H1 (cell line): ENCODE measurements at places on chromosomes 6 and 20.

GRCh38 chr6:116779573-116780164 is 14.2 kb upstream of the FAM162B start:
- DNase-seq, result no peak

DNA sequence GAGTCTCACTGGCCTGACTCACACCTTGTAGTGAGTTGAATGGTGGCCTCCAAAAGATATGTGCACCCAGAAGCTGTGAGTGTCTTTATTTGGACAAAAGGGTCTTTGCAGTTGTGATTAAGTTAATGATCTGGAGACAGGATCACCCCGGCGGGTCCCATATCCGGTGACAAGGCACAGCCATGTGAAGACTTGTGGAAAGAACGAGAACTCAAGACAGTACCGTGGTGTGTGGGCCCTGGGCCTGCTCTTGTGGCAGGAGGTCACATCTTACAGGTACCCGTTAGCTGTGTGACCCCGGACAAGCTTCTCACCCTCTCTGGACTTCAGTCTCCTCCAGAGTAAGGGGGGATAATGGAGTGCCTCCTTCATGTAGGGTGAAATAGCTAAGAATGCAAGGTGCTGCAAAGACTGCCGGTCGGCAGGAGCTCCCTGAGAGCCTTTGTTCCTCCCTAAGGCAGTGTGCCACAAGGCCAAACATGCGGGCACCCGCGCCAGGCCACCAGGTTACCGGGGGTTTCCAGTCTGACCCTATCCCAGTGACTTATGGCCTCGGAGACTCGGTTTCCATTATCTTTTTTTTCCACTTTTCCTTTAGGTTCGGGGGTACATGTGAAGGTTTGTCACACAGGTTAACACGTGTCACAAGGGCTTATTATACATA is 39.2 kb downstream of the CDH4 start:
- no peak for DNase-seq

GRCh38 chr6:151286214-151286613 is 46.4 kb downstream of the AKAP12 start:
- no peak for DNase-seq

GRCh38 chr20:57695012-57695411 is 14.8 kb downstream of the PMEPA1 start:
- DNase-seq, result no peak

DNA sequence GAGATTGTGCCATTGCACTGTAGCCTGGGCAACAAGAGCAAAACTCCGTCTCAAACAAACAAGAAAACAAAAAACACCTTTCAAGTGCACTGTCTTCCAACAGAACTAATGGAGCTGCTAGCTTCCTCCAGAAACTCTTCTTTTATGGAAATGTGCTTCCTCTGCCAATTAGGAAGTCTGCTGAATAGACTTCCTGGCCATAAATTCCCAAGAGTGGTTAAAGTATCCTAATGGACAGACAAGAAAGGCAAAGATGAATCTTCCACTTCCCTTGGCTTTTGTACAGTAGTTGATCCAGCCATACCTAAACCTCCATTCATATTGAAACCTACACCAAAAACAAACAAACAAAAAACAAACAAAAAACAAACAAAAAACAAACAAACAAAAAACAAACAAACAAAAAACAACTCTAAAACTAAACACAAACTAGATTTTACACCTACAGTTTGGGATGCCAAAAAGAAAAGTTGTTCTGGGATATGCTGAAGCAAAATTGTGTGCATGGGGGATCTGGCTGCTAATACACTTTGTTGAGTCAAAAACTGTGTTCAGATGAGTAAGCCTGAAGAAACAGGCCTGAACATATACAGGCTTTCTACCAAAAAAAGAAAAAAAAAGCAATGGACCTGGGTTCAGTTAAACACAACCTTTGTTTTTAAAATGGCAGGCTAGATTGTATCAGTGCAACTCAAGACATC is 59.8 kb upstream of the CARMIL1 start:
- DNase-seq, result no peak

DNA sequence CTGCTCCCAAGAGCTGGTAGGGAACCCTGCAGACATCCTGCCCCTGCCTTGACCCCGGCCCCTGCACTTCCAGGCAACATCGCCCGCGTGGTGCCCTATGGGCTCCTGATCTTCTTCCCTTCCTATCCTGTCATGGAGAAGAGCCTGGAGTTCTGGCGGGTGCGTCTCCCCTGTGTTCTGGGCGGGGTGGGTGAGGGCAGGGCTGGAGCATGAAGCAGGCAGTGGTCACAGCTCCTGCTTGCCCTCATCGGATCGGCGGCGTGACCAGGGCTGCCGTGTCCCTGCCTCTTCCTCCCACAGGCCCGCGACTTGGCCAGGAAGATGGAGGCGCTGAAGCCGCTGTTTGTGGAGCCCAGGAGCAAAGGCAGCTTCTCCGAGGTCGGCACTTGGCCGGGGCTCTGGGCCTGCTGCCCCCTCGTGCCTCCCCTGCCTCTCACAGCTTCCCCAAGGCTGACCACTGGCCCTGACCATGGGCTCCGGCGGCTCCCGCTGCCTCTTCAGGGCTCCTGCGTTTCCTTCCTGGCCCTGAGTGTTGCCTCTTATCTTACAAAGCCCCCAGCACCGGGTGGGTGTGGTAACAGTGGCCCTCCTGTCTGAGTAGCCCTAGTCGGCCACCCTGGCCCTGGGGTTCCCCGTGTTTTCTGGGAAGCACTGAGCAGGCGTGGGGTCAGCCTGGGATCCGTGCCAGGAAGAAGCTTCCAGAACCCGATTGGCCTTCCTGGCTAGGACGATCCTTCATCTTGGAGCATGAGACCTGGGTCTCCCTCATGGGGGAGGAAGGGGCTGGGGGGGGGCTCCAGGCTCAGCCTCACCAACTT is 8.0 kb upstream of the TNFRSF6B start:
- no peak for DNase-seq

GRCh38 chr6:25637211-25637610 is 14.8 kb upstream of the SCGN start:
- no peak for DNase-seq

DNA sequence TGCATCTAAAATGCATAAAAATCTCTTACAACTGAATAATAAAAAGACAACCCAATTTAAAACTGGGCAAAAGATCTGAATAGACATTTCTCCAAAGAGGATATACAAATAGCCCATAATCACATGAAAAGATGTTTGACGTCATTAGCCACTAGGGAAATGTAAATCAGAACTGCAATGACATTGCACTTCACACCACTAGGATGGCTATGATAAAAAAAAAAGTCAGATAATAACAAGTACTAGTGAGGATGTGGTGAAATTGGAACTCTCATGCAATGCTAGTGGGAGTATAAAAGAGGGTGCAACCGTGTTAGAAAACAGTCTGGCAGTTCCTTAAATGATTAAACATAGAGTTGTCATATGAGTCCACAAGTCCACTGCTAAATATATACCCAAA is 24.3 kb upstream of the TBX18 start:
- DNase-seq, result no peak

DNA sequence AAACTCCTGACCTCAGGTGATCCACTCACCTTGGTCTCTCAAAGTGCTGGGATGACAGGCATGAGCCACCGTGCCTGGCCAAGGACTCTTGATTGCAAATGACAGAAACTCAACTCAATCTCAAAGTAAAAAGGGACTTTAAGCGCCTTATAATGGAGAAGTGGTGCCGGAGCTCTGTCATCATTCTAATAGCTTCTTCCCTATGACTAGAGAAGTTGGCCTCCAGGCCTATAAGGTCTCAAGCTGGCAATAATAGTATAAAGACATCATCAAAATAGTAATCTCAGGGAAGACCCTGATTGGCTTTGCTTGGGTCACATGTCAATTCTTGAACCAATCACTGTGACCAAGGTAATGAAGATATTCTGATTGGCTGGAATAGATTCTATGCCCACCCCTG is 8.5 kb upstream of the KIAA1755 start:
- DNase-seq, result no peak

DNA sequence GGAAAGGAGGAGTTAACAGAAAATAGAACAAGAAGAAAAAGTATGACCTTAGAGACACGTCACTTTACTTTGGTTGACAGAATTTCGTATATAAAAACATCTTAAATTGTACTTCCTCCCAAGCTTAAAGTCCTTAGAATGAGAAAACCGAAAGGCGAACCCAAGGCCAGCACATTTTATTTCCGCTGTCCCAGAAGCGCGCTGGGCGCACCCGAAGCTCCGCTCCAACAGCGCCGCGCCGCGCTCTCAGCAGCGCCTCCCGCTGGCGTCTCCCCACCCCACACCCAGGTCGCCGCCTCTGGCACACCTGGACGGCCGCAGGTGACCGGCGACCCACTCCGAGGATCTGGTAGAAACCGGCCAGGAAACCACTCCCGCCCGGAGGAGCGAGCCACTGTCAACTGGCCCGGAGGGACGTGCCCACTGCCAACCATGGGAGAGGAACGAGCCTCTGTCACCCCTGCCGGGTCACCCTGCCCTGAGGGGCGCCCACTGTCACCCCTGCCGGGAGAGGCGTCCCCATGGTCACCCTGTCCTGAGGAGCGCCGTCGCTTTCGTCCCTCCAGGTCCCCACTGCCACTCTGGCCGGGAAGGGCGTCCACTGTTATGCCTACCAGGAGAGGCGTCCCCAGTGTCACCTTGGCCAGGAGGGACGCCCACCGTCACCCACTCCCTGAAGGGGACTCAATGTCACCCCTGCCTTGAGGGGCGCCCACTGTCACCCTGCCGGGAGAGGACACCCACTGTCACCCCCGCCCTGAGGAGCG is 824 bp downstream of the MPC1 start:
- DNase-seq, result no peak

DNA sequence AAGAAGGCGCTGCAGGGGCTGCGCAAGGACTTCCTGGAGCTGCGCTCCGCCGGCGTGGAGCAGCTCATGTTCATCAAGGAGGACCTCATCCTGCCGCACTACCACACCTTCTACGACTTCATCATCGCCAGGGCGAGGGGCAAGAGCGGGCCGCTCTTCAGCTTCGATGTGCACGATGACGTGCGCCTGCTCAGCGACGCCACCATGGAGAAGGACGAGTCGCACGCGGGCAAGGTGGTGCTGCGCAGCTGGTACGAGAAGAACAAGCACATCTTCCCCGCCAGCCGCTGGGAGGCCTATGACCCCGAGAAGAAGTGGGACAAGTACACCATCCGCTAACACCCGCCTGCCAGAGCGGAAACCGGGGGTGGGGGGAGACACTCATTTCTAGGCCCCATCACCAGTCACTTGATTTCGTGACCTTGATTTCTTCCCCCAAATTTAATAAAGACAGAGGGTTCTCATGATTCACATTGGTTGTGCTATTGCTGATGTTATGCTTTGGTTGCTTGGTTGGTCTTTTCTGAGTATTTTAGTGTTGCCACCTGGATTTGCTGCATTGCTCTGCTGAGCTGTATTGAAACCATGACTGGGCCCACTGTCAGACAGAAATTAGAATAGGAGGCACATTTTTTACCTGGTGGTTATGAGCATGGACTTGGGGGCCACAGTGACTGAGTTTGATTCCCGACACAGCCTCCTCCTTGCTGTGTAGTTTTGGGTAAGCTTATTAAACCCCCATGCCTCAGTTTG is 1.5 kb downstream of the FAM50B start:
- DNase-seq, result no peak

- no peak for DNase-seq
These were observed 227.1 kb downstream of the HACE1 start for GRCh38 chr6:104632588-104632987.

DNA sequence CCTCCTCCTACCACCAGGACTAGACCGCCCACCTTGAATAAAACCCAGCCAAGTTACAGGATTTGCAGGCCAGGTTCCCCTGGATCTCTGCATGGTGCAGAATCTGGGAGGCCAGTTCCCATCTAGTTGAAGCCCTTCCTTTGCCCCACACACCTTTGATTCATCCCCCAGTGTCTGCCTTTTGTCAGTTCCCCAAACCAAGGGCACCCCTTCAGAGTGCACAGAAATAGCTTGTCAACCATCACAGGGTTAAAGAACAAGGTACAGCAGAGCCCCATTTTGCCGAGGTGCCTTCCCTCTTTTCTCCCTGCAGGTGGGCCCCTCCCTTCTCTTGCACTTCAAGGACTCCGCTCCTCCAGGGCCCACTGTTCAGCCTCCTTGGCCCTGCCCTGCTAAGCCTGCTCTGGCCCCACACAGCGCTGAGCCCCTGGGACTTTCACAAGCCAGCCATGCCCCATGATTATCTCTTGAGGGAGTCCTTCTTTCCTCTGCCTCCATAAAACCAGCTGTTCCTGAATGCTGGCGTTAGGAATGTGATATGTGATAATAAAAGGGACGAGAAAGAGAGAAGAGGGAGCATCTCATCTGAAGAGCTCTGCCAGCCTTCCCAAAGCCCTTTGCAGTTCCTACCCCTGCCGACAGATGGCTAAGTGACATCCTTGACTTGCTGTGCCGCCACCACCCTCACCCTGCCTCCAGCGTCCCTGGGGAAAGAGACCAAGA is 280.3 kb downstream of the CDC5L start:
- DNase-seq, result no peak

- peak; percentile 31 for DNase-seq
These were observed 14.4 kb upstream of the HLA-DQA1 start for GRCh38 chr6:32622545-32623401.

DNA sequence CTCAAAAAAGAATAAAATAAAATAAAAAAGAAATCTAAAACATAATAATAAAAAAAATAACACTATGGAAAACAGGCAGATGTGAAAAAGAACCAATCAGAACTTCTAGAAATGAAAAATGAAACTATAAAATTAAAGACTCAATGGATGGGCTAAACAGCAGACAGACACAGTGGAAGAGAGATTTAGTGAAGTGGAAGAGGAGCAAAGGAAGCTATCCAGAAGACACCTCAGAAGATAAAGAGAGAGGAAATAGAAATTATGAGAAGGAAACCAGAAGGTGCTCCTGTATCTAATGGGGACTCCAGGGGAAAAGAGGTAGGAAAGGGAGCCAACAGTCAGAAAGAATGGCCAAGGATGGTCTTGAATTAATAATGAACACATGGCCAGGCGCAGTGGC is 18.5 kb downstream of the LAMA5 start:
- DNase-seq, result no peak

DNA sequence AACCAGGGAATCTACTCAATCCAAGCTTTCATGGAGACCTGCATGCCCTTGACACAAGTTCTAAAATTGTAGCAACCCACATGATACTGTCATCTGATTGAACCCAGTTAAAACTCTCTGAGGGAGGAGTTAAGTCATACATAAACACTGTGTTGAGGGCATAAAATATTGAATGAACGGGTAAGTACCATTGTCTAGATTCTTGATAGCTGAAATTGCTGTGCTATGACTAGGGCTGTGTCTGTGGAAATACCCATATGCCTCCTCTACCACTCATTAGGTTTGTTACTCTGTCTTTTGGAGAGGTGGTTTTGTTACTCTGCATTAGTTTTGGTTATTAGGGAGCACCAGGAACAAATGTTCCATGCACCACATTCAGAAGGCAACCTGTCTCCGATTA is 7.6 kb downstream of the ENPP4 start:
- DNase-seq, result no peak

GRCh38 chr6:4030669-4031068 is 48.3 kb downstream of the FAM217A start:
- no peak for DNase-seq

DNA sequence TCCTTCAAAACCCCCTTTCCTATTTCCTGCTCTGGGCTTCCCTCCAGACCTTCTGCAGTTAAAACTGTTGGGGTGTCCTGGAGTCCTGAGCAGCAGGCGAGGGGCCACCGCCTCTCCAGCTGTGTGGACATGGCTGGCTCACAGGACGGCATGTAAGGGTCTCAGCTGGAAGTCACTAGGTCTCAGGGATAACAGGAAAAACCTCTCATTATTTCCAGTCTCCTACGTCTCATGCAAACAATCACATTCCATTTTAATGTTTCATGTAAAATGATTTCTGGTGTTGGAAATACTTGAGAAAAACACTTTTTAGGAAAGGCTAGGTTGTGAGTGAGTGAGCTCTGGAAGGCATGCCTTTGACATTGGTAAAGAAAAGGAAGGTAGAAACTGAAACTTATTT is 158.7 kb downstream of the SCML4 start:
- no peak for DNase-seq
